ENCODE measurements at places on chromosomes 3 and 15.
A peak's percentile ranks its signal among the peaks of the same experiment; 100 is the strongest.

GRCh38 chr3:149655826-149656574 lies 1.8 kb downstream of the WWTR1 start:
- DNase-seq = no peak

- no peak for DNase-seq
Observed at GRCh38 chr3:108292905-108293328, 3.4 kb upstream of the HHLA2 start.

- no peak for DNase-seq
Observed at GRCh38 chr3:55792009-55792408, 304.9 kb upstream of the WNT5A start.

DNA sequence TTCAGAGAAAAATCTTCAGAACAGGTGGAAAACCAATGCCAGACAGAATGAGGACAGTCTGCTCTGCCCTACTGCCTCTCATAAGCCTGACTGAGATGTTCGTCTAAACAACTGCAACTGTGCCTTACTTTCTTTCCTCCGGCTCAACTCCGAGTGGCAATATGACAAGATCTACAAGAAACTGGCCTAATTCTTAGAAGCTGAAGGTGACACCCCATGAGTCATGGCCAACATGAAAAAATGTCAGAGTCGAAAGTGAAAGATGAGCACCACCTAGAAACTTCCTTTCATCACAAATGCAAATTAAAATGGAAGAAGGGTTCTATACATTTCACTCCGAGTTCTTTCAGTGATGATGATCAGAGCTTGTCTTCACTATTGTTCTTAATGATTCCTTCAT lies 12.9 kb downstream of the PCYT1A start:
- peak; percentile 46 for DNase-seq

GRCh38 chr3:123046262-123047061 lies 18.9 kb upstream of the SEMA5B start:
- no peak for DNase-seq

DNA sequence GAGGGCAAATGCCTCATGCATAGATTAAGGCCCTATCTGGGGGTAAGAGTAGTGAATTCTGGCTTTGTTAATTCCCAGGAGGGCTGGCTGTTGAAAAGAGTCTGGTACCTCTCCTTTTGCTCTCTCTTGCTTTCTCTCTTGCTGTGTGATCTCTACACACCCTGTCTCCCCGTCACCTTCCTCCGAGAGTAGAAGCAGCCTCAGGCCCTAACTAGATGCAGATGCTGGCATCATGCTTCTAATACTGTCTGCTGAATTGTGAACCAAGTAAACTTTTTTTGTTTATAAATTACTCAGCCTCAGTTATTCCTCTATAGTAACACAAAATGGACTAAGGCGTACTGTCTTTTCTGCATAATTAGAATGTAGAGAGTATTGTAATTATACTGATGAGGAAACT lies 908.1 kb downstream of the DIPK2A start:
- DNase-seq = no peak

GRCh38 chr15:71131601-71132362 lies 16.5 kb downstream of the THSD4 start:
- no peak for DNase-seq

GRCh38 chr15:61182946-61183345 lies 46.2 kb downstream of the RORA start:
- DNase-seq = no peak

DNA sequence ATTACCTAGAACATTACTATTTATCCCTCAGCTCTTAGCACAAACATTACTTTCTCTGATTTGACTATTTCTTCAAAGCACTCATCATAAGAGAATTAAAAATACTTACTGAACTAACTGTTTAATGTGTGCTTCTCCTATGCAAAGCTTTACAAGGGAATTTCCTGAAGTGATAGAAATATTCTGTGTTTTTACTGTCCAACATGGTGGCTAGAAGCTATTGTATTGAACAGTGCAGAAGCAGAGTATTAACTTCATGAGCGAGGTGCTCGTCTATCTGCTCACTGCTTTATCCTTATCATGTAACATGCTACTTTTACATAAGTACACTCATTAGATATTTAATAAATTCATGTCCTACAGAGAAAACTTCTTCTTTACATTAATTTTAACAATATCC lies 239.1 kb downstream of the ISL2 start:
- DNase-seq = no peak

GRCh38 chr3:146814601-146815315 lies 209.6 kb upstream of the PLSCR5 start:
- no peak for DNase-seq

GRCh38 chr3:45988804-45989203 lies 6.8 kb downstream of the FYCO1 start:
- DNase-seq = no peak

- DNase-seq = no peak
Observed at GRCh38 chr3:101072300-101072699, 79.1 kb upstream of the ABI3BP start.

- no peak for DNase-seq
Observed at GRCh38 chr15:41484937-41485625, 8.6 kb upstream of the ITPKA start.

- no peak for DNase-seq
Observed at GRCh38 chr15:66822114-66822513, 120.1 kb downstream of the SMAD6 start.

DNA sequence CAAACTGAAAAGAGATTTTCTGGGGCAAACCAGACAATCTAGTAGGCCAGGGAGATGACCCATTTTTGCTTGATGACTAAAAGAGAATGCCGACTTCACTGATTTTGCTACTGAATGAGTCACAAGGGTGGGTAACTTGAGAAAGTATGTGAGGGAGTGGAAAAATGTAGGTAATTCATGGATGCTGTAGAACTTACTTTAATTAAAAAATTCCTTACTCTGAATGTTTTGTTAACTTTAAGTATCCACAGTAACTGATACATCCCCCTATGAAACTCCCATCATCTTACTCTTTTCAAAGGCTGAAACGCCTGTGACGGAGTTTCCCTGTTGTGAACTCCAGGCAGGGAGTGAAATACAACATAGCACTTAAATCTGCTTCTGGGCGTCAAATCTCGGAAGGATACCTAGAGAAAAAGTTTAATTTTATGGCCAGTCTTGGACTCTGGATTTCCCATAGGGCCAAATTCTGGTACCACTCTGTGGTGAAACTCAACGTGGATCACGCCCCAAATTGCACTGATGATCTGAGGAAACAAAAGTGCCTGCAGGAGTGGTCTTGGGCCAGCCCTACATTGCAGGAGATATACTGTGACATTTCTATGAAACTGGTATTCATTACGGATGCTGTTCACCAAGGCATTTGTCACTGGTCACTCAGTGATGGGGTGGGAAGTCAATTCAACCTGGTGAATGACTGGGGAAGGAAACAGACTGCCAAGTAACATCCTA lies 24.0 kb downstream of the GOLIM4 start:
- no peak for DNase-seq

- no peak for DNase-seq
Observed at GRCh38 chr3:52681596-52681995, 4.1 kb downstream of the PBRM1 start.

GRCh38 chr3:165133188-165133899 lies 55.0 kb upstream of the SI start:
- no peak for DNase-seq

- no peak for DNase-seq
Observed at GRCh38 chr15:91061997-91062396, 38.1 kb upstream of the SV2B start.

DNA sequence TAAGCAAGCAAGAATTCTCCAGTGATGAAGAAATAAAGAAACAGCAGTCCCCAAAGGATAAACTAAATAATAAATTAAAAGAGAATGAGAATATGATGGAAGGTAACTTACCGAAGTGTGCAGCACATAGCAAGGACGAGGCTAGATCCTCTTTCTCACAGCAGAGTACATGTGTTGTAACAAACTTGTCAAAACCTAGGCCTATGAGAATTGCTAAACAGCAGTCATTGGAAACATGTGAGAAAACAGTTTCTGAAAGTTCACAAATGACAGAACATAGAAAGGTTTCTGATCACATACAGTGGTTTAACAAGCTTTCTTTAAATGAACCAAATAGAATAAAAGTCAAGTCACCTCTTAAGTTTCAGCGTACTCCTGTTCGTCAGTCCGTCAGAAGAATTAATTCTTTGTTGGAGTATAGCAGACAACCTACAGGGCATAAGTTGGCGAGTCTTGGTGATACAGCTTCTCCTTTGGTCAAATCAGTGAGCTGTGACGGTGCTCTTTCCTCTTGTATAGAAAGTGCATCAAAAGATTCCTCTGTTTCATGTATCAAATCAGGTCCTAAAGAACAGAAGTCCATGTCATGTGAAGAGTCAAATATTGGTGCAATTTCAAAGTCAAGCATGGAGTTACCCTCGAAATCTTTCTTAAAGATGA lies 4.5 kb upstream of the SCG5 start:
- no peak for DNase-seq

DNA sequence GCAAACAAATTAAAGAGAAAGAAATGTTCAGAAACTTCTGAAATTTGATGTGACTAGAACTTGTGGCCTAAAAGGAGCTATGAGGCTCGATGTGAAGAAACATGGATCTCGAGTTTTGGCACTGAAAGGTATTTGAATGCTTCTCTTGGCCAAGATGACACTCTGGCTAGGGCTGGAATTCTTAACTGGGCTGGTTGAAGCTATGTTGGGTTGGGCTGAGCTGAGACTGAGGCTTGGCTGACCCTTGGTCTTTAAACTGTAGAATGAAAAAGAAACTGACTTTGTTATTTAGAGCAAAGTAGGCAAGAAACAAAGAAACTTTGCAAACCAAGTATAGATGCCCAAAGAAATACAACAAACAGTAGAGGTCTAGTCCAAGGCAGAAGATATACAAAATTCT lies 28.1 kb upstream of the CLDN16 start:
- DNase-seq = no peak

DNA sequence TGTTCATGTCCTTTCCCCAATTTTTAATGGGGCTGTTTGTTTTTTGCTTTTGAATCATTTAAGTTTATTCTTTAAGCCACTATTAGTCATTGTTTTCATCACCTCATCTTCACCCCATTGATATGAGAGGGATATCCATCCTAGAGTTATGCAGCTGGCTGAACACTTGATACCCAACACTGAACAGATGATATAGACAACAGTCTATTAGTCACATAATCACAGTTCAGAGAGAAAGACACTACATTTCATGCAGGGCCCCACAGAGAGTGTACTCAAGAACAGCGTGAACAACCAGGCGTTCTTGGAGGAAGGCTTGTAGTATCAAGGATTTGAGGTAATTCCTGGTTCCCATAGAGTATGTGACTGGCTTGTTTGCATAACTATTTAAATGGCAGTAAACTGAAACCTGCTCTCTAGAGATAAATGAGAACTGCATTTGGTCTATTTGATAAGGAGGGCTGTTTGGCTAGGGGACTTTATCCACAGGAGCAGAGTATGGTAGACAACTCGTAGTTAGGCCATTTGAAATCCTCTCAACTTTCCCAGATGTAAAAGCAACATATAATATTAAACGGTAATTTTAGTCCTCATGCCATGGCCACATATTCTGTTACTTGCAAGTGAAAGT lies 618.7 kb downstream of the SI start:
- DNase-seq = no peak

DNA sequence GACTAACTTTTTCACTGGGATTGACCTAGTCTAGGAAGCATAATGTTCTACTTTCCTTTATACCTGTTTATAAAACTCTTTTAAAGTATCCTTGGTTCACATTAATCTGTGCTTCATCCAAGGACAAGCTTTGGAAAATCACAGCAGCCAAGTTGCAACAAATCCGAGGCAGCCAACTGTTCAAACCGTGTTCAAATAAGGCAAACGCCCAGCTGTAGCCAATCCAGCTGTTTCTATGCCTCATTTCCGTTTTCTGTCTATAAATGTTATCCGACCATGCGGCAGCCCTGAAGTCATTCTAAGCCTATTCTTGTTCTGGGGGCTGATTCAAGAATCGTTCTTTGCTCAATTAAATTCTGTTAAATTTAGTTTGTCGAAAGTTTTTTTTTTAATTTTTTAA lies 78.3 kb downstream of the FMN1 start:
- DNase-seq = no peak

DNA sequence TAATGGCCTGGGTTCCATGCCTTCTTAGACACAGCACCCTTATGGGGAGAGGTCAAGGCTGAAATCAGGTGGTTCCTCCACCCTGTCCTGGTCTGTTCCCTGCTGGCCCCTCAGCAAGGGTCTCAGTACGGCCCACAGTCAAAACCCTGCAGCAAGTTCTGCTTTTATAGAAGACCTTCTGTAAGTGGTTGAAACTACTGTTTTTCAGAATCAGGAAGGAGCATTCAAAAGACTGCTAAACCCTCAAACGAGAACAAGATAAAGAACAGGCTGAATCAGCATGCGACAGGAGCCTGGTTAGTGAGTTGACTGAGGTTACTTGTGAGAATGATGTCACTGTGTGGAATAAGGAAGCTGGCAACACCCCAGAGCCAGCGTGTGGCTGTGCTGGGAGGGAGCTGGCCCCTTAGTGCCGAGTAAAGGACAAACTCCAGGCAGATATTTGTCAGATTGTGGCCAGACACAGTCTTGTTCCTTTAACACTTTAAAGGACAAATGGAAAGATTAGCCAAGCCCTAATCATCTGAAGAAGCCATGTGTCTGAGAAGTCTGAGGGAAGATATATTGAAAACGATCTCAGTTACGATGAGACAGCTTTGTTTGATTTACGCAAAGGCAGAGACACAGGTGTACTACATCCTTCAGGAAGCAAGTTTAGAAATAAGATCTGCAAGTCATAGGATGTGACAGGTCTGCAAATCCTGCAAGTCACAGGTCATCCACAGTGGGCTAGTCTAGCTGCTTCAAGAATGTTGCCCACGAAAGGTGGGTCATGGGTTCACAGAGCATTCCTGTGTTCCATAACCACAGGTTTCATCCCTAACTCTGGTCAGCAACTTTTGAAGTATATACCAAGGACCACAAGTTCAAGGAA lies 54.0 kb downstream of the B3GNT5 start:
- DNase-seq = no peak

GRCh38 chr15:22978691-22979237 lies 1.4 kb downstream of the CYFIP1 start:
- DNase-seq = no peak

GRCh38 chr3:46895761-46896160 lies 18.2 kb downstream of the PTH1R start:
- no peak for DNase-seq

DNA sequence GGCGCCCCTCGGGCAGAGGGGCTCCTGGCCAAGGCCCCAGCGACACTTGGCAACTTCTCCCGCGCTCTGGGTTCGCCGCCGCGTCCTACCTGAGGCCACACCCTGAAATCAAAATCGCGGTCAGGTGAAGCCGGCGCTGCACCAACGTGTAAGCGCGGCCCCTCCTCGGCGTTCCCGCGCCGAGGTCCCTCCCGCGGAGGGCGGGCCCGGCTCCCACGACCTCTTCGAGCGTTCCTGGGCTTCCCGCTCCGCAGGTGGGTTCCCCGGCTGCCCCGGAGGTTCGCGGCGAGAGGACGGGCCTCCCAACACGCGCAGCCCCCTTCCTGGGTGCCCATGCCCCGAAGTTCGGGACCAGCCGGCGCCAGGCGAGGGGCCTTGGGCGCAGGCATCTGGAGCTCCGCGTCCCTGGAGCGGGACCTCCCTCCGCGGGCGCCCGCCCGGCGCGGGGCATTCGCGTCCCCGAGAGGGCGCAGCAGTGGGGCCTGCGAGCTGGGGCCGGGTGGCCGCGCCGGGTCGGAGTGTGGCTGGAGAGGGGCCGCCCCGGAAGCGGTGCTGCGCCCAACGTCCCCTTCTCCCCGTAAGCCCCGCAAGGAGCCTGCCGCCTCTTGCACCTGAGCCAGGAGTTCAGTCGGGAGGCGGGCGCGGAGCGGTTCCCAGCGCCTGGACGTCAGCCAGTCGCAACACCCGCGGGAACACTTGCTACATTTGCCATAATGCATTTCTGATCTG lies 13.7 kb downstream of the PAK6 start:
- DNase-seq = no peak

- DNase-seq = no peak
Observed at GRCh38 chr3:81621277-81621676, 140.2 kb downstream of the GBE1 start.

Data from T-helper 1 cell (primary cell).